ENCODE measurements at places on chromosomes 7 and 10.

DNA sequence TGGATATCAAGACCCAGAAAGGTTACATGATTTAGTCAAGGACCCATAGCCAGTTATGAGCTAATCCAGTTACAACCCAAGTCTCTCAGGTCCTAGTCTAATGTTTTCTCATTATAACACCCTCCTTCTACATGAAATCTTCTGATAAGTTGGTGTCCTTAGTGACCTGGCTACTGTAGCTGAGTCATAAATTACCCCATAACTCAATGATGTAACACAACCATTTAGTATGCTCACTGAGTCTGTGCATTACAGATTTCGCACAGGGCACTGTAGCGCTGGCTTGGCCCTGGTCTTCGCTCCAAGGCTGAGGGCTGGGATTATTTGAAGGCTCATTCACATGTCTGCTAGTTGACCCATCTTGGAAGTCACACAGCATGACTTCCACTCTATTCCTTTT is 36.0 kb upstream of the GLCCI1 start:
- DNase-seq: no peak

GRCh38 chr10:114766470-114766869 is 55.1 kb upstream of the FHIP2A start:
- no peak for DNase-seq

DNA sequence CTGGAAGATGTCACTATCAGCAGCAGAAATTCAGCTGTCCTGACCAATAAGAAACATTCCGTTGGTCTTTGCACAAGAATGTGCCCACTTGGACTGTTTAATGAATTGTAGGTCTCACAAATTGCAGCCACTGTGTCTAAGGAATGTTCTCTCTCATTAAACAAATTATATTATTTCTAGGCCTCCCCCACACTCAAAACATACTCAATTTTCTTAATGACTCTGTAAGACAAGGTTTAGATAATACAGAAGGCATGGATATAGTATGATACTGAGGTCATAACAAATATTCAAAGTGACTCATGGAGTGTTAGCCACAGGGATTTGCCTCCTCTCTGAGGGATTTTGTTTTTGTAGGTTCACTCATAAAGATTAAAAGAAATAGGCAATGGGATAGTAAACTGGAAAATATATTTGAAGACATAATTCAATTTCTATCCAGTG is 197.5 kb downstream of the PTN start:
- no peak for DNase-seq

- no peak for DNase-seq
Observed at GRCh38 chr7:151272405-151272804, 23.9 kb upstream of the SMARCD3 start.

Measured in stimulated activated CD4-positive, alpha-beta T cell treated with anti-CD3 and anti-CD28 coated beads, Interleukin-1b, Interleukin-23, amount 100 ng/mL, for 24 hours (primary cell).